Adrenal gland (tissue), 19 donors: ENCODE measurements at places on chromosomes 12 and 14. TPM values are rescaled to one million over a fixed set of nuclear protein-coding genes. Genes with fewer than 3 reads are reported as not detected.

GRCh38 chr14:92591346-92591745 lies 77.8 kb downstream of the RIN3 start:
- H3K27me3 ChIP-seq: no peaks in the 10 kb centered on the region
- no peaks in the 10 kb centered on the region for H3K36me3 ChIP-seq
- peaks cover 10% of the 10 kb centered on the region for H3K4me1 ChIP-seq
- DNase-seq: no peak

- peaks cover 5% of the 10 kb centered on the region for H3K4me1 ChIP-seq
- no peaks in the 10 kb centered on the region for H3K27me3 ChIP-seq
- H3K27ac ChIP-seq: no peak overlapping the region
Measured at GRCh38 chr12:124636138-124636978, 68.9 kb upstream of the NCOR2 start.

P2RX2 gene
- polyA plus RNA-seq: not detected

PLCZ1 gene
- polyA plus RNA-seq: not detected

NGB gene
- polyA plus RNA-seq: 10.3 TPM

DNA sequence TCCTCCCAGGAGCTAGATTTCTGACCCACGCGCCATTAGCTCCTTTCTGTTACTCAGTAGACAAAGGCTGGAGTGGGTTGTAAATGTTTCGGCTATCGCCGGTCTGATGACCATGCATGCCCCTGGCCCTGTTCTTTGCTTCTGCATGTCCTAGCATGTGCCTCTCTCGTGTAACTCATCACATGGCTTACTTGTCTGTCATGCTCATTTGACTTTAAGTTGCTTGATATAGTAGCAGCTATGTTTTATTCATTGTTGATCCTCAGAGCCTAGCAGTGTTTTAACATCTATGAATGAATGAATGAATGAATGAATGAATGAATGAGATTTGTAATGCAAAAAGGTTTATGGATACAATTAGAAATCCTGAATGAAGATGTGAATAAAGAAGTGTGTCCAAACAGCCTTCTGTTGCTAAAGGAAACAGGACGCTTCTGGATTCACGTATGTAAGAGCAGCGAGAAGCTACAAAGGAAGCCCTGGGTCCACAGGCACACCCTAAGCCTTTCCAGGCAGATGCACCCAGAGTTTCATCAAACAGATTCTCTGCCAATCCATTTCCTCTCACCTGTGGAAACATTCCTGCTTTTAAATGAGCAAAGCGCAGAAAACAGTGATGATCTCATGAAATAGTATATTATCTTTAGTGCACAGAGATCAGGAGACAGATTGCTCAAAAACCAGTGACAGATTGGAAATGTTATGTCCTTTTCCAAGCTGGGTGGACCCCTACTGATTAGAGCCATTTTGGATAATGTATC lies 3.4 kb downstream of the GSG1 start:
- peaks cover 54% of the 10 kb centered on the region for H3K4me1 ChIP-seq
- no peaks in the 10 kb centered on the region for H3K27me3 ChIP-seq
- H3K4me3 ChIP-seq: no peak overlapping the region
- peak overlapping the region; percentile 76 for H3K27ac ChIP-seq
- H3K36me3 ChIP-seq: no peaks in the 10 kb centered on the region

GRCh38 chr12:71283883-71284282 lies 126.1 kb upstream of the TSPAN8 start:
- no peaks in the 10 kb centered on the region for H3K27me3 ChIP-seq
- no peak overlapping the region for H3K27ac ChIP-seq
- no peaks in the 10 kb centered on the region for H3K4me1 ChIP-seq
- H3K36me3 ChIP-seq: no peaks in the 10 kb centered on the region
- H3K4me3 ChIP-seq: no peak overlapping the region

GRCh38 chr12:120101617-120102016 lies 14.9 kb downstream of the RAB35 start:
- H3K27ac ChIP-seq: no peak overlapping the region
- no peak for DNase-seq
- no peaks in the 10 kb centered on the region for H3K36me3 ChIP-seq
- no peak overlapping the region for H3K4me3 ChIP-seq
- H3K4me1 ChIP-seq: peaks cover 25% of the 10 kb centered on the region
- no peaks in the 10 kb centered on the region for H3K27me3 ChIP-seq

- DNase-seq: no peak
- H3K4me1 ChIP-seq: no peaks in the 10 kb centered on the region
- H3K4me3 ChIP-seq: no peak overlapping the region
- no peaks in the 10 kb centered on the region for H3K36me3 ChIP-seq
- no peak overlapping the region for H3K27ac ChIP-seq
Measured at GRCh38 chr12:24027352-24027751, 77.9 kb upstream of the SOX5 start.

- H3K4me1 ChIP-seq: peaks cover 84% of the 10 kb centered on the region
- peak; percentile 66 for DNase-seq
- H3K27me3 ChIP-seq: no peaks in the 10 kb centered on the region
- H3K27ac ChIP-seq: peak overlapping the region; percentile 61
Measured at GRCh38 chr14:88831284-88831683, 6.8 kb downstream of the TTC8 start.

DNA sequence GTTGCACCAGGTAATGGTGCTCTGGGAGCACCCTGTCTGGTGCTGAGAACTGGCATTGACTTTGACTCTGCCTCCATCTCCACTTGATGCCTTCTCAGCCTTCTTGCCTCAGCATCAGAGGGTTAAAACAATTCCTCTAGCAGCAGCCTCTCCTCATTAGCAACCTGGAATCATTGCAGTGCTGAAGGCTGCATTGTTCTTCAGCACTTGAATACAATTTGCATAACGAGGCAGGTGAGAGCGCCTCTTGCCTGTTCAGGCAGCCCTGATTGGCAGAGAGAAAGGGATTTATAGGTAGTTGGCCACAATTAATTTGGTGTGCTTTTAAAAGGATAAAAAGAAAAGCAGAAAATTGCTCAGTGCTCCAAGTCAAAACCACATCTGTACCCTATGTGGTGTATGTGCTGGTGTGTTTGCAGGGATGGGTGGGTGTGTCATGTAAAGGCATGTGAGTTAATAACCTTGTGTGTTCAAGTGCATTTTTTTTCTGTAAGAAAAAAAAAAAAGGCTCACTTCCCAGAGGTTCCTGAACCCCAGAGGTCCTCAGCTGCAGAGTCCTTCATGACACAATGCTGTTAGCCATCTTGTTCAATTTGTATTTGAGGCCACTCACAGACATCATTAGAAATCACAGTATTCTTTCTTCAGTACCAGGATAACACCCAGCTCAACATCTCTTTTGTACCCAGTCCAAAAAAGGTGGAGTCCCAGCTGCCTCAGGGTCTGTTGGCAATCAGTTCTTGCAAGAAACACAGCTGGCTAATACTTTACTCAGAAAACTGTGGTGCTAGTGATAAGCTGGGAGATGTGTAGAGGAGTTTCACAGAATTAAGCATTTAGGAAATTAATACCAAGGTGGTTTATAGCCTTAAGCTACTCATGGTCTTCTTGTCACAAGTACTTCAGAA lies 385.6 kb downstream of the GRIN2B start:
- no peak for DNase-seq
- H3K27me3 ChIP-seq: no peaks in the 10 kb centered on the region
- H3K27ac ChIP-seq: no peak overlapping the region

DNA sequence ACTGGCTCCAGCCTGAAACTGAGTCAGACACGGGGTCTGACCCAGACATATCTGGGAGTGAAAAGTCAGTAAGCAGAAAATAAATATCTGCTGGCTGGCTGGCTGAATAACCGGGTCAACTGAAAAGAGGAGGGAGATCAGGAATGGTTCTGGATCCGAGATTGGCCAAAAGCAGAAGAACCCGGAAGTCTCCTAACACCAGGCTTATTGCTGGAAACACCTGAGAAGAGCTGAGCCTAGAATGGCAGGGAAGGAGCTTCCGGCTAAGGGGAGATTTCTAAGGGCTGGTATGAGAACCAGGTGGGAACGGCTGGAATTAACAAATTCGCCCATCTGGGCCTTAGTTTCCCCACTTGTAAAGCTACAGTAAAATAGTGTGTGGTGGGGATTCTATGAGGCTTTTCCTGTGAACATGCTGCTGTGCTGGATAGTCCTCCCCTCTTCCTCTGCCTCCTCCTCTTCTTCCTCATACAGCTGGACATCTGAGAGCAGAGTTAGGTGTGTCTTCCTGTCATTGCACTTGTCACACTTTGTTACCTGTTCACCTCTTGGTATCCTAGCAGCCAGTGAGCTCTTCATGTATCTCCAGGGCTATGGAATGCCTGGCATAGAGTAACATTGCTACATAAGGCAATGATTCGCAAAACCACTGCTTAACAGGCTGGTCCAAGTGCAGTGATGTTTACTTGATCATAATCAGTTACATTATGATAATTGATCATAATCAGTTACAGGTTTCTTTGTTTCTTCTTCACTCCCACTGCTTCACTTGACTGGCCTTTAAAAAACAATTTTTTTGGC lies 2.0 kb upstream of the SHMT2 start:
- no peak overlapping the region for H3K27ac ChIP-seq
- H3K27me3 ChIP-seq: peaks cover 44% of the 10 kb centered on the region
- peaks cover 12% of the 10 kb centered on the region for H3K36me3 ChIP-seq
- H3K4me1 ChIP-seq: peaks cover 9% of the 10 kb centered on the region

DNA sequence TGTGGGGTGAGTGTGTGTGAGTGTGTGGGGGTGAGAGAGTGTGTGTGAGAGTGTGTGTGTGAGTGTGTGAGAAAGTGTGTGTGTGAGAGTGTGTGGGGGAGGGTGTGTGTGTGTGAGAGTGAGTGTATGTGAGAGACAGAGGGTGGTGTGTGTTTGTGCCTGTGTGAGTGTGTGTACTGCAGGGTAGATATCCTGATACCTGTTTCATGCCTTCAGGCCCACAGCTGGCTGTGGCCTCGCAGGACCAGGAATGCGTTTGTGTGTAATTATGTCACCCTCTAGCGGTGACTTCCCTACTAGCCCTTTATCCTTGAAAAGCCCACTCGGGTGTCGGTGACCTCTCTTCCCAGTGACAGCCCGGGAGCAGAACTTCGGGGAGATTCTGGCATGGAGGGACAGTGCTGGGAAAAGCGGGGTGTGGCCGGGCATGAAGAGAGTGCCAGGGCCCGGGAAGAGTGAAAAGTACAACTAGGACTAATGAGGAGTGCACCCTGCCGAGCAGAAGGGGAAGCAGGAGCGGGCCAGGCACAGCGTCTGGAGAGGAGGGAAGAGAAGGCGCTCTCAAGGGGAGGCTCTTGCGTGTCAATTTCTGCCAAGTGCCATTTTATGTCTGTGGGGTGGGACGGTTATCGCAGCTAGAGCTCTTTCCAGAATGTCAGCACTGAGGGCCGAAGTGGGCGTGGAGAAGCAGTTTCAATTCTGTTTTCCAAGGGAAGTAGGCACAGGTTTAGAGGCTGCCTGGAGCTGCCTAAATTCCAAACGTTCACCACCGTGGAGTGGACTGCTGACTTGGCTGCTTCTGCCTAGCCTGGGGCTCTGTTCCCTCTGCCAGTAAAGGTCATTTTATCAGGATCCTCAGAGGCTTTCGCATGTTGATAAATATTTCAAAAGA lies 11.0 kb upstream of the FBXL14 start:
- peak overlapping the region; percentile 56 for H3K4me3 ChIP-seq
- DNase-seq: peak; percentile 81
- H3K27ac ChIP-seq: peak overlapping the region; percentile 92
- no peaks in the 10 kb centered on the region for H3K36me3 ChIP-seq
- peaks cover 21% of the 10 kb centered on the region for H3K4me1 ChIP-seq
- H3K27me3 ChIP-seq: no peaks in the 10 kb centered on the region

DNA sequence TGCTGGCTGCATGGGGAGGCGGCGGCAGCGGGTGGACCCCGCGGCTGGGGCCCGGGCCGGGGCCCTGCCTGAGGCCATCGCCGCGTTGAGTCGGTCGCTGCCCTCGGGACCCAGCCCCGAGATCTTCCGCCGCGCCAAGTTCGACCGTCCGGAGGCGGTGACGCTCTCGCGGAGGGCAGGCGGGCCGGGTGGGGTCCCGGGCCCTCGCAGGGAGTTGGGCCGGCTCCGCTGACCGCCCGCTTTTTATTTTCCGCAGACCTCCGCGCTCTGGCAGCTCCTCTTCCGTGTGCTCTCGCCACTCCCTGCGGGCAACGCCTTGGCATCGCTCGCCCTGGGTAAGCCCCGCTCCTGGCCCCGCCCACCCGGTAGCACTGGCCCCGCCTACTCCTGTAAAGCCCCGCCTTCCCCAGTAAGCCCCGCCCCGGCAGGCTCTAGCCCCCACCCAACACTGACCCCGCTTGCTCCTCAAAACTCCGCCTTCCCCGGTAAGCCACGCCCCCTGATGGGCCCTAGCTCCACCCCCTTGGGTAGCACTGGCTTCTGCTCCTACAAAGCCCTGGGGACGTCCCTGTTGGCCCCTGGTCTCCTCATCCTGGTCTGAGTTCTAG lies 424 bp downstream of the TEDC1 start:
- peak; percentile 49 for DNase-seq
- H3K4me1 ChIP-seq: peaks cover 7% of the 10 kb centered on the region
- H3K27ac ChIP-seq: no peak overlapping the region
- peaks cover 11% of the 10 kb centered on the region for H3K27me3 ChIP-seq
- no peaks in the 10 kb centered on the region for H3K36me3 ChIP-seq

- no peaks in the 10 kb centered on the region for H3K4me1 ChIP-seq
- no peak overlapping the region for H3K27ac ChIP-seq
- no peaks in the 10 kb centered on the region for H3K27me3 ChIP-seq
- H3K36me3 ChIP-seq: no peaks in the 10 kb centered on the region
- no peak overlapping the region for H3K4me3 ChIP-seq
Measured at GRCh38 chr12:94305130-94305957, 154.3 kb downstream of the CEP83 start.

DNA sequence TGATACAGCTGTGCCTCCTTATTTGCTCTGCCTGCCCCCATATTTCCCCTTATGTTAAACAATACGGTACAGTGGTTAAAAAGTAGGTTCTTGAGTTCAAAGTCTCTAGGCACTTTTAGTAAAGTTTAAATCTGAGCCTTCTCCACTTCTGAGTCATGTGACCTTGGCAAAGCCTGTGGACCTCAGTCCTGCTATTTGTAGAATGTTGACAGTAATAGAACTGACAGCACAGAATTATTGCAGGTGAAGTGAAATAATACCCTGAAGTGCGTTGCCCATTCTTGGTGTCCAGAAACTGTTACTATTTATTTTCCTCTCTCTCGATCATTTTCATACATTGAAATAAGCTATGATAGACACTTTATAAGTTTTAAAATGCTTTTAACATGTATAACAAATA lies 499.7 kb downstream of the EGLN3 start:
- H3K27ac ChIP-seq: no peak overlapping the region
- no peaks in the 10 kb centered on the region for H3K27me3 ChIP-seq
- H3K4me1 ChIP-seq: no peaks in the 10 kb centered on the region
- H3K36me3 ChIP-seq: no peaks in the 10 kb centered on the region

AMN gene
- polyA plus RNA-seq: not detected

DNA sequence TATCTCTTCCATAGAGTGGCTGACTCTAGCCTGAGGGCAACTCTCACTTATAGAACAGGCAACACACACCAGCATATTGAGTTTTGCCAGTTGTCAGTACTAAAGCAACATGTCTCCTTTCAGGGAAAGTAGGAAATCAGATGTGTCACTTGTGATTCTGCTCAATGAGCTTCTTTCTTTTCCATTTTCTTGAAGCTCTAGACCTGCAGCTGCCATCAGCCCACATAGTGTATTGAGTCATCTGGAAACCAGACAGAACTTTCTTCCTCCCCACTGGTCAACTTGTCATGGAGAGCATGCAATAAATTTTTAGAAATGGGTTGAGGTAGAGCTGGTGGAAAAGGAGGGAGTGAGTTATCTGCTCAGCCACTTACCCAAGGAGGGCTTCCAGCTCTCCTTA lies 209.0 kb upstream of the PLEKHG7 start:
- no peak for DNase-seq
- H3K4me1 ChIP-seq: peaks cover under 1% of the 10 kb centered on the region
- no peak overlapping the region for H3K4me3 ChIP-seq
- no peaks in the 10 kb centered on the region for H3K36me3 ChIP-seq

- no peak overlapping the region for H3K27ac ChIP-seq
- H3K27me3 ChIP-seq: no peaks in the 10 kb centered on the region
- H3K36me3 ChIP-seq: no peaks in the 10 kb centered on the region
- H3K4me3 ChIP-seq: no peak overlapping the region
- no peak for DNase-seq
Measured at GRCh38 chr12:128956755-128957154, 103.5 kb downstream of the GLT1D1 start.
